ENCODE measurements at places on chromosomes 12 and 14. TPM values are rescaled to one million over a fixed set of nuclear protein-coding genes. Genes with fewer than 3 reads are reported as not detected.

Gene GNB3
- 1.5 TPM for total RNA-seq

Gene STON2
- total RNA-seq = 2.6 TPM

Gene TSPAN19
- not detected for total RNA-seq

Gene GDF11
- total RNA-seq = 3.9 TPM

Gene SYT1
- 5.6 TPM for total RNA-seq

Gene MSRB3
- total RNA-seq = 28.1 TPM

Gene PYGL
- 172 TPM for total RNA-seq

Gene LBHD2
- 0.22 TPM for total RNA-seq

Gene RIMBP2
- total RNA-seq = 0.06 TPM

Gene ADCY6
- total RNA-seq = 12.2 TPM

Gene TIGAR
- 50.2 TPM for total RNA-seq

Gene MDP1
- total RNA-seq = 28.2 TPM

Gene MMP19
- total RNA-seq = 0.29 TPM

Gene TFCP2
- total RNA-seq = 20.0 TPM

Gene CLEC4D
- total RNA-seq = not detected

Gene JPH4
- total RNA-seq = 0.07 TPM

Gene LRRC10
- not detected for total RNA-seq

Gene LTB4R
- 4.3 TPM for total RNA-seq

Gene CLEC1A
- total RNA-seq = not detected

Measured in A549 treated with dexamethasone at 1 μM for 4 hours (cell line).